ENCODE measurements at places on chromosomes 13 and 19.

DNA sequence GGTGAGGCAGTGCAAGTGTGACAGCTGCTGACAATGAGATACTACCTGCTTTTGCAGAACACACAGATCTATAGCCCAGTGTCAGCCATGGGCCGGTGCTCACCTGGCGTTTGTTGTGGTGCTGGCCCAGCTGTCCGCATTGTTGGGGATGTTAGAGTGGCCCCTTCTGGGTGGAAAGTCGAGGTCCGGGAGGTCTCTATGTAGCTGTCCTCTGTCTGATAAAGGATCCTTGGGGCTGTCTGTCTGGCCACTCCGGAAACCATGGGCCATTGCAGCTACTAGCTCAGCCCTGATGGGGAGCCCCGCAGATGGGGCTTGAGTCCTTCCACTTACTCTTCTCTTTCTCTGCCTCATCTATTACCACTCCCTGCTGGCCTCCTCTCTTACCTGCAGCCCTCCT, 181.5 kb upstream of the TSHZ3 start:
- no peak for DNase-seq

DNA sequence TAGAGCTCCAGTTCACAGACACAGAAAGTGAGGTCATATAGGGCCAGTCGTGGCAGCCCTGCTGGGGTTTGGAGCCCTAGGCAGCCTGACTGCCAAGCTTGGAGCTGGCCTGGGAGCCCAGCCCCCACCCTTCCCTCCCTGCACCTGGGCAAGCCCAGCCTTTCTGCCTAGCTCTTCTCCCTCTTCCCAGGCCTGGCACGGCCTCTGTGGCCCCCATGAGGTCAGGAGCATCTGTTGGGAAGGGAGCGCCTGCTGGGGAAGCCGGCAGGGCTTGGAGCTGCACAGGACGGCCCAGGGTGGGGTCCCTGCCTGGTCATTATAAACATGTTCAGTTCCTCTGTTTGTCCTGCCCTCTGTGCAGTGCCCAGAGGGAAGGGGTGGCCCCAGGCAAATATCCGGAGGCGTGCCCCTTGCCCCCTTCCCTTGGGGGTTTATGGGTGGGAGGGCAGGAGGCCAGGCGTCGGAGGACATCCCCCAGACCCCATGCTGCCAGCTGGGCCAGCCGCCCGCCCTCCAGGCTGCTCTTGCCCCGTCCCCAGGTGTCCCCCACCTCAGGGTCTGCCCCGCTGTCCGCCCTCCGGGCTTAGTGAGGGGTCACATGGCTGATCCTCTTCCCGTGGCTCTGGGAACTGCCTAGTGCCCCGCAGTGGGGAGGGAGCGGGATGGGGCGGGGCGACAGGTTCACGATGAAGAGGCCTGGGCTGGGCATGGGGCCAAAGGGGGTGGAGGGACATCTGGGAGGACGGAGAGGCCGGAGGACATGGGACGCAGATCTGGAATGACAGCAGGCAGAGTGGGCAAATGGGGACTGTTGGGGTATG, 30.0 kb upstream of the NCCRP1 start:
- no peak for DNase-seq

- DNase-seq = no peak
These were observed 13.1 kb downstream of the AP2A1 start for GRCh38 chr19:49779731-49780555.

- no peak for DNase-seq
These were observed 6.4 kb downstream of the C19orf47 start for GRCh38 chr19:40341601-40342482.

DNA sequence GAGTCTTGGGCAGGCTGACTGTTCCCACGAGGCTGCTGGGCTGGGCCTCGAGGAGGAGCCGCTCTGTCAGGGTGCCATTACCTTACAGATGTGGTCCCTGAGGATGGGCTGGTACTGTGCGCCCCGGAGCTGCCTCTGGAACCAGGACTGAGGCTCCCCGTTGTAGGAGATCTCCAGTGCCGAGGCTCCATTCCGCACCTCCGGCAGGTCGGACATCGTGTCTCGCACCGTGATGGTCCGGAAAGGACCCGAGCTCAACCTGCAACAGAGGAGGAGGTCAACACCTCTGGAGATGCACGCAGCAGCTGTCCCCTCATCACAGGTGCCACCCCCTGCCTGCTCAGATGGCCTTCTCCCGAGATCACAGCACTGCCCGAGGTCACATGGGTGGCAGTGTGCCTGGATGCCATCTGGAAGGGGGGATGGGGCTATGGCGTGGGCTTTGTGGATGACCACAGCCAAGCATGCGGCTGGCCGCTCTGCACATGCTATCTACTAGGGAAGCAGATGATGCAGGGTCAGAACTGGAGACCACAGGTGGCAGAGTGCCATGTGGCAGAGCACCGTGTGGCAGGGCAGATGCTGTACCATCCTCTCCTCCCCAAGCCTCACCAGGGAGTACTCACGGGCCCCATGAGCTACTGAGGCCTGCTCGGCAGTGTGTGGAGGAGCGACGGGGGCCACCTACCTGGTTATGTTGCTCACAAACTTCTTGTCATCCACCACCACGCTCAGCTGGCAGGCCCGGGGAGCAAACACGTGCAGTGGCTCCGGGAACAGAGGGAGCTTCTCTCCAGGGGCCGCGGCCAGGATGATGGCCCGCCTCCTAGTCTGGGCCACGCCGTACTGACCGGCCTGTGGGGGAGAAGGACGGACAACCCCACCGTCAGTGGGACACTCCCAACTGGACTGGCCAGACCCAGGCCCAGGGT, 18.3 kb upstream of the EIF3G start:
- no peak for DNase-seq

DNA sequence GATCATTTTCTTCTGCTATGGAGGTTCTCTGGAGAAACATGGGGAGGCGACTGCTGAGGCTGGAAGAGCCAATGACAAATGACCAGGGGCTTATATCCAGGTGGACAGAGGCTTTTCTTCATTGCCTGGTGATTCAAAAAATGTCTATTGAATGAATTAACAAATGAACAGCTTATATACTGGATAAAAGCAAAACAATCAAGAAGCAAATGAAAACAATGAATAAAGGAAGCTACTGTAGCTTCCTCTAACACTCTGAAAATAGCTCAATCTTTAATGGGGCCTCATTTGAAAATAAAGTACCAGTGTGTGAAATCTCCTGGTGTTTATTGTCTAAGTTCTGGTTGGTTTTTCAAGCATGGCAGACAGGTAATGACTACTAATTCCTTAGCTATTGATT, 167.5 kb upstream of the TMTC4 start:
- no peak for DNase-seq

DNA sequence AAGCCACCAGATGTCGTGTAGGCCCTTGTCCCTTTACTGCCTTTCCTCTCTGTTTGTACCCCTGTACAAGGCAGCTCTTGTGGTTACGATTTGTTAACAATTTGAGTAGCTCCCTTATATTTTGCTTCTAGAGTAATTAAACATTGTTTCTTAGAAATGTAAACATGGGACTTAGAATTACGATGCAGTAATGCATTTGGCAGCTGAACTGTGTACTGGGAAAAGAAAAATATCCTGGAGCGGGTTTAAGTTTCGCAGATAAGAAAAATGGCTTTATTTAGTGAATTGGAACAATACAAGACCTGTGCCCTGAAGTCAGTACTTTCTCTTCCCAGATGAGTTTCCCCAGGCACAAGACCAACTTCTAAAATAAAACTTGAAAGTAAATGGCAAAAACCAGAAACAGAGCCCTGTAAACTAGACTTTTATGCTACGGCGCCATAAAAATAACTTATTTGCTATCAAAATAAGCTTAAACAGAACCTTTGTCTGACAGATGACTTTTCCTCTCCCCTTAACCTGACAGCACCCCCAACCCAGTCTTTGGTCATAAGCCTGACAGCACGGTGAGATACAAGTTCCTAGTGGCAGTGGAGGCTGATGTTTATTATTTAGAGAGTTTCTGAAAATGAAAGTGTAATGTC, 63.0 kb downstream of the LRCH1 start:
- DNase-seq = no peak
